ENCODE measurements at places on chromosomes 5 and 9.

- no peak for DNase-seq
These were observed 42.6 kb downstream of the ANKRD55 start for GRCh38 chr5:56190497-56190896.

- DNase-seq: no peak
These were observed 813 bp upstream of the AGTPBP1 start for GRCh38 chr9:85742597-85742936.

- DNase-seq: no peak
These were observed 42.1 kb downstream of the CACNA1B start for GRCh38 chr9:137919649-137920141.

- no peak for DNase-seq
These were observed 203.9 kb downstream of the RAB3C start for GRCh38 chr5:58786711-58787303.

GRCh38 chr9:131657940-131658339 lies 81.9 kb downstream of the RAPGEF1 start:
- DNase-seq: no peak

DNA sequence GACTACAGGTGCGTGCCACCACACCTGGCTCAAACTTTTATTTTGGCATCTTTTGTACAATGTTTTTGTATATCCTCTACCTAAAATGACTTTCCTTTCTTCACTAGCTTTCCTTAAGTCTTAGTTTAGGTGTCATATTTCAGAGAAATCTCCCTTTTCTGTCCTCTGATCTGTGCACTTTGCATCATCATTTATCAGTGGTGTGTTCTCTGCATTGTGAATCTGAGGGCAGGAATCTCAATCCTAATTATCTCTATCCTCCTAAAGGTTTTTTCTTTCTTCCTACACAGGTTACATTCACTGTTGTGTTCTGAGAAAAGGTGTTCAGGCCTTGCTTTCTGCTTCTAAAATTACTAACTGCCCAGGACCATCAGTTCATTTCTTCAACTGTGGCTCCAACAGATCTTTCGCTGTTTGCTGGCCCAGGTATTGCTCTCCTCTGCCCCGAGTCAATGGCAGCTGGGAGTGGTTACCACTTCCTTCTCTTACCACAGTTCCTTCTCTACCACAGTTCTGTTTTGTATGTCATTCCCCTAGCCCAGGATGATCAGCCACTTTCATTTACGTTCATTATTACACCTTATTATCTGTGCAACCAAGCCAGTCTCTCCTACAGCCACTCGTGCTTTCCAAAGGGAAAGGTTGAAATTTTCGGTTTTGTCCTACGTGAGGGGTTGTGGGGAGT lies 14.0 kb downstream of the TGFBR1 start:
- DNase-seq: no peak

GRCh38 chr9:133973111-133973790 lies 18.9 kb downstream of the VAV2 start:
- no peak for DNase-seq

DNA sequence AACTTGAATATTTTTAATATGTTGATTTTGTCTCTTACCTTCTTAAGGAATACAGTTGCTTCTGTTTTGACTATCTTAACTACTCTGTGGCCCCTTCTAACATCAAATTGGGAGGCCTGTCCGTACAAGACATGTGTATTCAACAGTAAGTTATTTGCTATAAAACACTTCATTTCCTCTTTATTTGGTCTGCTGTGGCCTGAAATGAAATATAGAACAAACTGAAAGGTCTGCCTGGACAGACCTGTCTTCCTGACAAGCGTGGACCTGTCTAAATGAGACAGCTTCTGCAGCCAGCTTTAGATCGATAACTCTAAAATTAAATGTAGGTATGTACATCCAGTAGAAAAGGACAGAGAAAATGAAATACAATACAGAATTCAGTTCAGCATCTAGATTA lies 2.2 kb upstream of the LPAR1 start:
- DNase-seq: no peak

GRCh38 chr5:35032356-35032755 lies 15.4 kb downstream of the AGXT2 start:
- no peak for DNase-seq

- DNase-seq: no peak
These were observed 145.1 kb upstream of the ADAMTS16 start for GRCh38 chr5:4995014-4995413.

DNA sequence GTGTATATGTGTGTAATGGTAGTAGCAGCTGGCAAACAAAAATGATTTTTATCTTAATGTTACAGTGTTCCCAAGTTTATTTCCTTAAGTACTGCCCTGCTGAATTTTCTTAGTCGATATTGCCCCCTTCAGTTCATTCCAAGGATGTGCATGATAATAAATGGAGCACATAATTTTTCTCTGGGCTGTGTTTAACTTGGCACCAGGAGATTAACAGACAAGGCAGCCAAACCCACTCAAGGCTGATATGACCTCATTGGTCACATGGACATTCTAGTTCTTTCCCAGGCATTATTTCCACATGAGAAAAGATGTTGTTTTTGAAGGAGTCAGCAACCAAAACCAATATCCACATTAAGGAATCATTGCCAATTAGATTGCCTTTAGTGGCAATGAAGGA lies 61.8 kb downstream of the COX7C start:
- DNase-seq: no peak

- no peak for DNase-seq
These were observed 11.7 kb downstream of the OR13J1 start for GRCh38 chr9:35858458-35858857.

DNA sequence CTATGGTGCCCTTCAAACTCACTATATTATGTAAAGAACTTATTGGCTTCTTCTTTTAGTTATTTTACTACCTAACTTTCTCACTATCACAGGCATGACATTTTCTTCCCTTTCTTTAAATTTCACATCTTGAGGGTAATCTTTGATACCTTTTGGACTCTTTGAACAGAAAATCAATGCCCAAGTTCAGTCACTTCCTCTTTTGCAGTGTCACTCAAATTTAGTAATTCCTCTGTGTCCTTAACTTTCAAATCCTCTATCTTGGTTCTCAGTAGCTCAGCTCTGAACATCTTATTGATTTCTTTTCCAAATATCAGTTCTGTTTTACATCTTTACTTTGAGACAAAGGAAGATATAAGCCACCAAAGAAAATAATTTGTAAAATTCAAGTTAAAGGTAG lies 25.5 kb downstream of the CNTLN start:
- DNase-seq: no peak

- no peak for DNase-seq
These were observed 205.6 kb downstream of the GADD45G start for GRCh38 chr9:89810431-89810830.

GRCh38 chr5:76439201-76439600 lies 36.1 kb downstream of the IQGAP2 start:
- no peak for DNase-seq

GRCh38 chr9:21121079-21121478 lies 20.6 kb downstream of the IFNW1 start:
- DNase-seq: no peak

DNA sequence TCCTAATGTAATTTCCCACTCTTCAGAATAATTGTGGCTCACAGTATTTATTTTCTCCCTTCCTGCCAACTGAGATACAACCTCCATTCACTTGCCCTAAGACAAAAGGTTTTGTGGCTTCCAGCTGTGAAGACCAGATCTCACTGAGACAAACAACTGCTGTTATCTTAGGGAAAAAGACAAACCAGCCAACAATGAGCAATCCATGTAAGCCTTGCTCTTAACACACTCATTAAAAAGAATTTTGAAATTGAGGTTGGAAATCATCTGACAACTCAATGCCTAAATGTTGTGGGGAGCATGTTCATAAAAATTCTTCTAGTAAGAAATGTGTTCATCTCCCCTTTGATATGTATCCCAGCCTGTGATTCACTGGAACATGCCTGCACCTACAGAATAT lies 132.9 kb downstream of the ADAMTSL1 start:
- no peak for DNase-seq

DNA sequence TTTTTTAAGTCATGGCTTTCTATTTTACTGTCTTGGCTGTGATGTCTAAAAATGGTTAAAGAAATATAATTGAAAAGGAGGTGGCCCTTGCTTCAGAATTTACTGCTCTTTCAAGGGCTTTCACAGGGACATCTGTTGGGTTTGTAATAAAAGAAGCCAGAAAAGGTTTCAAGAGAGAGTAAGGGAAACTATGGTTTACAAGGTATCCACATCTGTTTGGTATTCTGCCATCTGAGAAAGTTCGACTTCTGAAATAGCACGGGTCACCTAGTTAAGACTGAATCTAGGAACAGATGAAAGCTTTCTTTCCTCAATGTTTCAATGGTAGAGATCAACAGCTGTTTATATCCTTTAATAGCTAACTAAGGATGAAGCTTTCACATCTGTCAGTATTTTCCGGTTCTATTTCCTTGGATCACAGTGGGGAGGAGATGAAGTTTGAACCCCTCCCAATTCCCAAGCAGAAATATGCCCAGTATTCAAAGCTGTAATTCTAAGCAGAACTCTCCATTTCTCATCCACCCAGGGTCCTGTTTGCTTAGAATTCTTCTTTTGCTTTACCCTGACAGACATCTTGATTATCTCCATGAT lies 72.8 kb upstream of the IFNK start:
- DNase-seq: no peak

DNA sequence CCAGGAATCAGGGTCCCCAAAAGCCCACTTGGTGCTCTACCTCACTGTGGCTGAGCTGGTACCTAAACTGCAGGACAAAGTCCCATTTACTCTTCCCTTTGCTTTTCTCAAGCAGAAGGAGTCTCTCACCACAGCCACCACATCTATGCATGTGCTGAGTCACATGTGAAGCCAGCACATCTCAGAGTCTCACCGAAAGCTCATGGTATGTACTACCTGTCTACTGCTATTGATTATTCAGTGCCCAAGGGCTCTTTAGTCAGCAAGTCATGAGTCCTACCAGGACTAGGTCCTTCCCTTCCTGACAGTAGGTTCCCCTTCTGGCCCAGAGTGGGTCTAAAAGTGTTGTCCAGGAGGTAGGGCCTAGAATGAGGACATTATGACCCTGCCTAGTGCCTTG lies 130.7 kb upstream of the NTRK2 start:
- DNase-seq: no peak

GRCh38 chr5:103908336-103909080 lies 345.9 kb upstream of the NUDT12 start:
- DNase-seq: no peak

DNA sequence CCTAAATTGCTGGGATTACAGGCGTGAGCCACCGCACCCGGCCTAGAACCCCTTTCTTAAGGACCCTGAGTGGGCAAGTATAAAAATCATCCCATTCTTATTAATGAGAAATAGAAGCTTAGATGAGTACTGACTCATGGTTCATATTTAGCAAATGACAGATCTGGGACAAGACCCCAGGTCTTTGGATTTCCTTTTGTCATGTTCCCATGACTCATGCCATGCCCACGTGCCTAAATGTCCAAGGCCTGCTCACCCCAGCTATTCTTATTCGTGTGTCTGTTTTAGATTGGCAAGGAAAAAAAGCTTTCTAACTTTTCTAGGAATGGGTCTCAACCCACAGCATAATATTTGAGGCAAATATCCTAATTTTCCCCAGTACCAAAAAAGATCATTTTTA lies 57.7 kb upstream of the RPS23 start:
- no peak for DNase-seq

DNA sequence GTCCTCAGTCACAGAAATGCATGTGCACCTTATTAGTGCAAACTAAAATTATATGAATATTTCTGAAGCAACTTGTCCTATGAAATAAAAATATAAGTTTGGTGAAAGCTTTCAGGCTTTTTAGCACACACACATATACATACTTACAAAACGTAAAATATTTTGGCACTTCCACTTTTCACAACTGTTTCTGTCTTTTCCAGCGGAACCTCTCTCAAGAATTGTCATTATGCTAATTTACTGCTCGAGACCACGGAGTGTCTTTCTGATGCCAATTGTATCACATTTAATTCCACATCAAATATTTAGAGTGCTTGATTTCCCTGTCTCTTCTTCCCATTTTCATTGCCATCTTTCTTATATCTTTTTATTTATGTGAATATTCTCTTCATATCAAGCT lies 100.4 kb downstream of the MEF2C start:
- no peak for DNase-seq

DNA sequence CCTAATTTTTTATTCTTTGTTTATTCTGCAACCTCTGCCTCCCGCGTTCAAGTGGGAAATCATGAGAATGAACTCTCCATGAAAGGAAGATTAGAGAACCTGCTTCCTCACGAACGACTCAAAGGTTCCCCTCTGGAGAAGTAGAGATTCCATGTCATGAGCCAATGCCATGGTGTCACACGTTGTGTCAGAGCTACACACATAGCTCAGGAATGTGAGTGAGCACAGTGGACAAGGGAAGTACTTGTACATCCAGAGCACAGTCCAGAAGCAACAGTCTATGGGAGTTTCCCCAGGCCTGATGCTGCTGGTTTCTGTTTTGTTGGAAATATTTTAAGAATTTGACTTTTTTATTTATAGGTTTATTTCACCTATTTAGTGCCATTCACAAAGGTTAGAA lies 26.8 kb upstream of the PPP2CA start:
- no peak for DNase-seq

All from cortex of kidney (tissue), 1 donor.